Mucosa of descending colon (tissue), 3 donors: ENCODE measurements at places on chromosomes 13 and 19. TPM values are rescaled to one million over a fixed set of nuclear protein-coding genes. Genes with fewer than 3 reads are reported as not detected.

GRCh38 chr19:48696353-48697010, 711 bp downstream of the FUT2 start:
- DNase-seq, result peak; percentile 56

- DNase-seq, result no peak
Measured at GRCh38 chr19:3345850-3346460, 20.4 kb upstream of the NFIC start.

DNA sequence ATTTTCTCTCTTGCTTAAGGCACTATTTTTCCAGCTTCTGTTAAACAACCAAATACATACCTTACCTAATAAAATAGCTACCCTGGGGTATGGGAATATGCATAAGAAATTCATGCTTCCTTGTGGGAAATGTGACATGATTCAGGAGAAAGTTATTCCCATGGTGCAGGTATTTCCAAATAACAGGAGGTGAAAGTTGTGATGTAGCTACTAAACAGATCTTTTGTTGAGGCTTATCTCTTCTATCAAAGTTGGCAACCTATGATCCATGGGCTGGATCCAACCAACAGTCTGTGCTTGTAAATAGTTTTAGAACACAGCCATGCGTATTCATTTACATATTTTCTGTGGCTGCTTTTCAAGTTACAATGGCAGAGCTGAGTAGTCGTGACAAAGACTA, 177.8 kb upstream of the NBEA start:
- DNase-seq, result no peak

DNA sequence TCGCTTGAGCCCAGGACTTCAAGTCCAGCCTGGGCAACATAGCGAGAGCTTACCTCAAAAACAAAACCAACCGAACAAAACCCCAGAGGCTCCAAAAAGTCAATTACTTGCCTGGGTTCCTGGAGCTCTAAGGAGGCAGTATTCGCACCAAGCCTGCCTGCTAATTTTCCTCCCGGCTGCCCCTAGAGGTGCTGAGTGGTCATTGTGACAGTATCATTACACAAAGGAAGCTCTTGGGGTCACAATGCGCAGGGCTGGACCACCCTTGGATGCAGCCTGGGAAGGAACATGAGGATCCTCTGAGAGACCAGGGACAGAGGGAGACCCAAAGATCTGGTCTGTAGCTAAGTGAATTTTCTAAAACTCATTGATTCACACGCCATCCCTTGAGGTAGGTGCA, 8.5 kb upstream of the PEX11G start:
- no peak for DNase-seq

GRCh38 chr13:29508876-29509252, 86.6 kb downstream of the SLC7A1 start:
- DNase-seq, result no peak

DNA sequence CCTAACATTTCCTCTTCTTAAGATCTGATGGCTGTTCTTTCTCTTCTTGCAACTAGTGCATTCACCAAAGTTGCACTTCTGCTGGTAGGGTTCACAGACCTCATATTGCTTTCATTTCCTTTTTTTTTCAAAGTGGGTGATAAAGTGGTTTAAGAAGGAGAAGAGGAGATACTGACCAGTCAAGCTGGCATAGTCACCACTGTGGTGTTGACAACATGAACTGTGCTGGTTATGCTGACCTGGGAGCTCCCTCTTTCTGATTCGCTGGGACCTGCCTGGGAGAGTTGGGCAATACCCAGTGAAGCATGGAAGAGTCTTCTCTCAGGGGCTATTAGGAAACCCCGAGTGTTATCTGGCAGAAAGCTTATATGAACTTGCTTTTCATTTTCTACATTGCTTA, 222.9 kb downstream of the SLITRK5 start:
- DNase-seq, result no peak

GRCh38 chr13:37058910-37059847, at the start of gene SUPT20H:
TSS of gene SUPT20H (minus strand) at chr13:37059688. CDS start at chr13:37051490, 8,198 bp downstream.
- peak; percentile 98 for DNase-seq

GRCh38 chr13:35940734-35941133, 190.4 kb downstream of the DCLK1 start:
- DNase-seq, result no peak

DNA sequence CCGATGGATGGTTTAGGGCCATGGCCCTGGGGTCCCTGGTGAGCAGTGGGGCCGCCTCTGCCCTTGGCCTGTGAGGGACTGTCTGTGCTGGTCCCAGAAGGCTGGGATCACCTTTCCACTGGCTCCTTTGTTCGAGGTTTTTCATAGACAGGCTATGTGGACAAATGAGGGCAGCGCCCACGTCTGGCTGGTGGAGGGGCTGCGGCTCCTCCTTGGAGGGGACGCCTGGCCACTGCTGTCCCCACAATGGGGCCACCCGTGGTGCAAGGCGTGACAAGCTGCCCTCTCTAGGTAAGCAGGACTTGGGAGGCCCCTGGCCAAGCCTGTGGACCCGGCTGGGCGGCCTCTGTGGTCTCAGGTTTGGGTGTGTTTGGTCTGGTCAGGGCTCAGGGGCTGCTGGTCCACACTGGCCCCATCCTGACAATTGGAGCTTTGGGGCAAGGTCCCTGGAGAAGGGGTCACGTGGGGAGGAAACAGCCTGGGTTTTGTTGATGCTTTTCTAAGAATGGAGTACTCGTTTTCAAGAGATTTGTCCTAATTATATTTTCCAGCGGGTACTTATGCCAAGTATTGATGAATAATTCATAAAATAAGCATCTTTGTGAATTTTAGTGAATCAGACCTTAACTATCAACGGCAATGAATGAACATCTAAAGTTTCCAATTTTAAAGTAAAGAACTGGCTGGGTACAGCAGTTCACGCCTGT, 33.3 kb downstream of the MCF2L start:
- peak; percentile 58 for DNase-seq

NALCN gene
- total RNA-seq, result 0.10 TPM

GRCh38 chr19:1026783-1027649, 608 bp downstream of the CNN2 start:
- DNase-seq, result peak; percentile 67
